ENCODE measurements at places on chromosomes 6 and 20.
A peak's percentile ranks its signal among the peaks of the same experiment; 100 is the strongest.

GRCh38 chr6:154481521-154482013 is 28.9 kb downstream of the CNKSR3 start:
- no peak for DNase-seq

DNA sequence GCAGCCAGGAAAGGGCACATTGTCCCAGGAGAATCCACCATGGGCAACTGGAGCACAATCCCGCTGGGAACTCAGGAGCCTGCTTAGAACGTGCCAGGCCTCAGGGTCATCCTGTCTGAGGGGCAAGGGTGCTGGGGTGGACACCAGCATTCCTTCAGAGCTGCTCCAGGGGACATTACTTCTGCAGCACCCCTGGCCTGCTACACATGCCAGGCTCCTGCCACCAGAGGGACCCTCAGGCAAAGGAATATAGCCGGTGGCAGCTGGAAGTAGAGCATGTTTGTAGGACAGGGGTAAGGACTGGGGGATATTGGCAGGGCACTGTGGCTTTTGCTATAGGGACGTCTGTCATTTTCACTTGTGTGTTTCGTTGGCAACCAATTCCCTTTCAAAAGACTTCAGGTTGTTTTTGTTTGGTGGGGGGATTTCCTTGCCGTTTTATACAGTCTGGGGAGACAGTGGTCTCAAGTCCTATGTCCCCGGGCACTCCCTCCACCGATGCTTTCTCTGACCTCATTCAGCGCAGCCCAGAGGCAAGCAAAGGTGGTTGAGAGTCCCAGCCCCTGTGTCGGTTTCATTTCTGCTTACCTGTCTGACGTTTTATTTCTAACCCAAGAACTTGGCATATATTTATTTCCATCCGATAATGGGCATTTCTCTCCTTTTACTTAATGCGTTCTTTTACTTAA is 130.8 kb downstream of the JPH2 start:
- DNase-seq: peak; percentile 42

DNA sequence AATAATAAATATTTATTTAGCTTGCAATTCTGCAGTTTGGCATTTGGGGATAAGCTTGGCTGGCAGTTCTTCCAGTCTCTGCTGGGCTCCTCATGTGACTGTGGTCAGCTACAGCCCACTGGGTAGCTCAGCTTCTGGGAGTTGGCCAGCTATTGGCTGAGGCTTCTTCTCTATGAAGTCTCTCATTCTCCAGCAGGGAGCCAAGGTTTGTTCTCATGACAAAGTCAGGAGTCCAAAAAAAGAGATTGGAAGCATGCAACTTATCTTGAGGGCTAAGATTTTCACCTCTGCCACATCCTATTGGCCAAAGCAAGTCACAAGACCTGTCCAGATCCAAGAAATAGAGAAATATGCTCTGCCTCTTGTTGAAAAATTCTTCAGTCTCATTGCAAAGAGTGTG is 94.6 kb downstream of the SNAP25 start:
- no peak for DNase-seq

DNA sequence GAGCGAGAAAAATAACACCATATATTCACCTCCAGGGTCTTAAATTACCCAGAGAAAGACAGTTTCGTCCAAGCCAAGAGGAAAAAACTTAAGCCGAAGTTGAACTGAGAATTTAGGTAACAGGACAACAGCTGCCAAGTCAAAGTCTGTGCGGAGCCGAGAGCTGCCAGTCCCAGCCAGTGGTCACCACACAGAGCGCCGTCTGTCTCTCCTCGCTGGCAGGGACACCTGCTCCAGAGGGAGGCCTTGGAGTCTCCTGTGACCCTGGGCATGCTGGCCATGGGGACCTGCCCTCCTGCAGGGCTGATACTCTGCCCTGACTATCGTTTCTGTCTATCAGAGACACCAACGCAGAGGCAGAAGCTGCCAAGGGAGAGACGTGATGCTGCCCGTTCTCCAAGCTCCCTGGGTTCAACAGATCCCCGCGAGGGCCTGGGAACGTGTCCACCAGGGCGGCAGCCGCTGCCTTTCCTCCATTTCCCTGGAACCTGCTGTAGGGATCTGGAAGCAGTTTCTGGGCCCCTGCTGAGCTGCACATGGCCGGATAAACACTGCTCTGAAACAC is 341.3 kb downstream of the SMOC2 start:
- DNase-seq: no peak

- no peak for DNase-seq
These were observed 25.6 kb downstream of the GFOD1 start for GRCh38 chr6:13461805-13462204.

DNA sequence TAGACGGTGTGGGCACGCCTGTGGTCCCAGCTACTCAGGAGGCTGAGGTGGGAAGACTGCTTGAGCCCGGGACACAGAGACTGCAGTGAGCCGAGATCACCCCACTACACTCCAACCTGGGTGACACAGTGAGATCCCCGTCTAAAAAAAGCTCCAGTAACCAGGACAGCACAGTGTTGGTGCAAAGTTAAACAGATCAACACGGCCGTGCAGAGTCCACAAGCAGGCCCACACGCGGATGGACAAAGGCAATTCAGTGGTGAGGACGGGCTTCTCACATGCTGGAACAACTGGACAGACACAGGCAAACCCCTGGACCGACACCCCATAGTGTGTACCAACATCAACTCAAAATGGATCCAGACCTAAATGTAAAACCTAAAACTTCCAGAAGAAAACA is 41.7 kb downstream of the TAF4 start:
- DNase-seq: no peak

DNA sequence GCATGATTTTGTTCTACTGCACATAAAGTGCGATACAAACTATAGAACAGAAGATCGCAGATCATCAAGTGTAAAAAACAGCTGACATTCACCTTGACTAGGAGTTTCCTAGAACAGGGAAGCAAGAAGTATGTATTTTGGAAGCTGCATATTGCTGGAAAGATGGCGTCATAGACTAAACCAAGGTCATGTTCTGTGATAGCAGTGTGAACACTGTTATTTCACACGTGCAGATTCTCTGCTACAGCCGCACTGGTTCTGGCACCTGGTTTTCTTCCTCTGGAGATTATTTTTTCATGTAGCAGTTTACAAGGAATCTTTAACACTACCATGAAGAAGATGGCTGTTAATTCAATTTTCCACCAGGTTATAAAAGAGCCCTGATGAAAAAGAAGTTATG is 681.2 kb downstream of the PRKN start:
- DNase-seq: no peak

GRCh38 chr20:53216856-53217576 is 244.9 kb downstream of the TSHZ2 start:
- DNase-seq: peak; percentile 68

GRCh38 chr20:57851796-57852195 is 142.0 kb upstream of the PMEPA1 start:
- no peak for DNase-seq

DNA sequence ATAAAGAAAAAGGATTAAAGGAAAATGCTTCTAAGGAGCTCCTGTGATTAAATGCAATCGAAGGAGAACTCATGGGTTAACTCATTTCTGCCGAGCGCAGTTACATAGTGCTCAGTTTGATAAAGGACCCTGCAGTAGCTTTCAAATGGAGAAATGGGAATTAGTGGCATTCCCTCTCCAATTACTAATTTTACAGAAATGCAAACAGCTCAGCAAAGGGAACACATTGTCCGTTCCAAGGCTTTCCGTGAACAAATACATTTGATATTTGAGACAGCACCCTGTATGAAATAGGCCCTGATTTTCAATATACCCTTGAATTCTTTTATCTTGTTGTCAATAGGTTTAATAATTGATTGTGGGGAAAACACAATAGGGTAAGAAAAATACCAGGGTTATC is 375.9 kb upstream of the TSHZ2 start:
- DNase-seq: no peak

DNA sequence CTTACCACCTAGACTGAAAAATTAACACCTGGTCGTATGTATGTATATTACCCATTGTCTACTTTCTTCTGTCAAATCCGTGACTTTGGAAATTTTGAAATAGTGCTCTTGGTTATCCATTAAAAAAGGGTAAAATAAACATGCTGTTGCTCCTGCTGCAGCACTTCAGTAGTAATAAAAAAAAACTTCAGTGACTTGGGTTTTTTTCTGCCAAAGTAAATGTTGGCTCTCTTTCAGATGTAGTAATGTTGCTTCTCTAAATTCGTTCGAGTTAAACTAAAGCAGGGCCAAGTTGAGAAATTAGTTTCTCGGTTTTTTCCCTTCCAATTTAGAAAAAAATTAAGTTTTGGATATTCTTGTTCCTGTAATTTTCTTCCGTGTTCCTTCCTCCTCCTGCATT is 34.2 kb downstream of the JARID2 start:
- peak; percentile 35 for DNase-seq

GRCh38 chr20:35578469-35578868 is 36.6 kb downstream of the ERGIC3 start:
- no peak for DNase-seq

GRCh38 chr20:341682-342081 is 5.2 kb upstream of the NRSN2 start:
- DNase-seq: peak; percentile 33

DNA sequence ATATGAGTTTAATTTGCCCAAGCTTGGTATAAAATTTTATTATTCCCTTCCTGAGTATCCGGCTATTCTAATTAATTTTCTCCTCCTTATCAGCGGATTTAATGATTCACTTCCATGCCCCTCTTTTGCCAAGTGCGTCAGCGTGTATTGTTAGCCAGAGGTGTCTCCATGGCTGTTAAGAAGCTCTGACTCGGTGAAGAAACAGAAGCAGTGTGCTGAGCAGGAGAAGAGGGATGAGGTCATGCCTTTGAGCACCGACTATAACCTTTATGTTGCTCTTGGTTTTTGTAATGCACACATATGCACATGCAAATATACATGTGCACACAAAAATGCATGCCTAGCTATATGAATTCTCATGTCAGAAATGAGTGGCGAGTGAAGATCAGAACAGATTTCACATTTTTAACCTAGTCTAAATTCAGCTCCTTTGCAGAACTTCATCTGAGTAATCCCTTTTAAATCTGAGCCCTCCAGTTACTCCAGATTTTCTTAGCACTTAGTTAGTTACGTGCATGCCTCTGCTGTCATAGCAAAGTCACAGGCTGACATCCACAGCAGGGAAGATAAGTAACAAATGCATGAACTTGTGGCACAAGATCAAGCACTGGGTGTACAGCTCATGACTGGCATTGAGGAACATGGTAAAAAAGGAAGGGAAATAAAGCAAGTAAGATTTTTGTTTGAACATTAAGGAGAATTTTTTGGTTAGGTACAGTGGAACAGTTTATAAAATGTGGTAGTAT is 24.3 kb downstream of the HTR1E start:
- DNase-seq: no peak

- no peak for DNase-seq
These were observed 469 bp downstream of the GTSF1L start for GRCh38 chr20:43726333-43726732.

- peak; percentile 35 for DNase-seq
These were observed 1.7 kb downstream of the DIDO1 start for GRCh38 chr20:62924442-62925075.

GRCh38 chr6:121086876-121087275 is 247.4 kb downstream of the TBC1D32 start:
- no peak for DNase-seq

- DNase-seq: no peak
These were observed 545 bp upstream of the VSX1 start for GRCh38 chr20:25082498-25082873.

DNA sequence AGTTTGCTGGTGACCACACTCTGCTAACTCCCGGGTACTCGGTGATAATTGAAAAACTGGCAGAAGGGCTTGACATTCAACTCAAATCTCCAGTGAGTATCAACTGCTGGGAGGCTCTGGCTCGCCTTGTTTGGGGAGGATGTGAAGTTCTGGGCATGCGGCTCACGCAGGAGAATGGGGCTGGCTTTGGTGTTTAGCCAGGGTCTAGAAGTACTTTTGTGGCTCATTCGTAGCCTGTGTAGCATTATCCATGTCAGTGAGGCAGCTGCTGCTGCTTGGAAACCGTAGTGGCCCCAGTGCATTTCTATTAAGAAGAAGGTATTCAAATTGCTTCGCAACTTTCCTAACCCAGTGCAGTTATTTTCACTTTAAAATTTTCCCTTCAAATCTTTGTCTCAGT is 52.2 kb downstream of the KDM1B start:
- no peak for DNase-seq

DNA sequence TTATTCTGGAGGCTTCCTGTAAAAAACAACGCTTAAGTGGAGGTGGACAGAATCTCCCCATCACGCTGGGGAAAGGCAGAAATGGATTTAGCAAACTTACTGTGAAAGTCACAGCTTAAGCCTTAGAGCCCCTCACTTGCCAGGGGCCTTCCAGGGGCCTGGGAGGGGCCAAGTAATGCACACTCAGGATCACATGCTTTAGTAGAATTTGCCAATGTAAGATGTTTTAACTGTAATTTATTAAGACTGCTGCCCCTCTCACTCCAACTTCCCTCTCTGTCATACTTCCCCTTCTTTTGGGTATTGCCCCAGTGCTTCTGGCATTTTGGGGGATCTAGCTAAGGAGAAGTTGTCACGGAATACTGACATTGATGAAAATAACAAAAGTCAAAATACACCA is 12.6 kb upstream of the ADA start:
- DNase-seq: no peak

GRCh38 chr6:156617376-156617775 is 159.8 kb upstream of the ARID1B start:
- DNase-seq: no peak

DNA sequence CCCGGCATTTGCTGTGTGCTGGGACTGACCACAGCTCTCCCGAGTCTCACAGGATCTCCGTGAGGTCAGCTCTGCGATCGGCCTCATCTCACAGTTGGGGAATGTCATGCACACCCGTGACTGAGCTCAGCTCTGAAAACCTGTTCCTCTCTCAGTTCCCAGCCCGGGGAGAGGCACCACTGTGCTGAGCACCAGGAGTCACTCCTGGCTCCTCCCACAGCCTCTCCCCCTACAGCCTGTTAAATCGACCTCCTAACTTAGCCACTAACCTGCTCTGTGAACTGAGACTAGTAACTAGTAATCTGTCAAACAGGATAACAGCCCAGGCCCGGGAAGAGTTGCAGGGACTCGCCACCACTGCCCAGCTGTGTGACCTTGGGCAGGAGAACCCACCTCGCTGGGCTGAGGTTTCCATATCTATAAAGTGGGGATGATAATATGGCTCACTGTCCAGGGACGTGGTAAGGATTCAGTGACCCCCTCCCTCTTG is 20.1 kb upstream of the NOL4L start:
- no peak for DNase-seq

GRCh38 chr6:17877196-17877894 is 110.1 kb downstream of the KIF13A start:
- no peak for DNase-seq

DNA sequence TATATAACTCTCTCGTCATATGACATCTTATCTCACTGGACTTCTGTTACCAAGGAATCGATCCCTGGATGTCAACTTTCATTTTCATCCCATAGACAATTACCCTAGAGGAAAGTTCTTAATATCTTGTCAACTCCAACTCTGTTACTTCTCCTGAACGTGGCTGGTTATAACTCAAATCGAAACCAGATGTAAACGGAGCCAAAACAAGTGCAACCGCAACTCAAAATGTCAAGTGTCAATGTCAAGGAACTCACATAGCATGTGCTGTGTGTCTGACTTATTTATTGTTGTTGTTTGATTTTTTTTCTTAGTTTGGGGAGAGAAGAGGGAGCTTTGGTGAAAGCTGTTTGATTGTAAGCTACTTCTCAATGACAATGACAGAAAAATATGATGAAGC is 108.6 kb downstream of the VIP start:
- DNase-seq: no peak

Measured in lung microvascular endothelial cell (primary cell).